ENCODE measurements at places on chromosomes 5 and 9.

- DNase-seq = no peak
Observed at GRCh38 chr9:8030095-8030494, 230.5 kb upstream of the DMAC1 start.

GRCh38 chr5:35143841-35144240 lies 86.4 kb downstream of the PRLR start:
- no peak for DNase-seq

GRCh38 chr5:85049020-85049419 lies 664.3 kb upstream of the EDIL3 start:
- peak; percentile 3 for DNase-seq

- DNase-seq = no peak
Observed at GRCh38 chr9:19286634-19287188, 56.2 kb downstream of the DENND4C start.

- no peak for DNase-seq
Observed at GRCh38 chr5:58985759-58986158, 402.9 kb downstream of the RAB3C start.

GRCh38 chr9:113786071-113786470 lies 90.0 kb upstream of the ZNF618 start:
- DNase-seq = no peak

GRCh38 chr9:36328798-36329411 lies 70.7 kb upstream of the GNE start:
- DNase-seq = peak; percentile 53

GRCh38 chr9:21810881-21811280 lies 8.4 kb downstream of the MTAP start:
- DNase-seq = no peak

GRCh38 chr9:76624391-76625048 lies 139.7 kb upstream of the PCA3 start:
- DNase-seq = no peak

DNA sequence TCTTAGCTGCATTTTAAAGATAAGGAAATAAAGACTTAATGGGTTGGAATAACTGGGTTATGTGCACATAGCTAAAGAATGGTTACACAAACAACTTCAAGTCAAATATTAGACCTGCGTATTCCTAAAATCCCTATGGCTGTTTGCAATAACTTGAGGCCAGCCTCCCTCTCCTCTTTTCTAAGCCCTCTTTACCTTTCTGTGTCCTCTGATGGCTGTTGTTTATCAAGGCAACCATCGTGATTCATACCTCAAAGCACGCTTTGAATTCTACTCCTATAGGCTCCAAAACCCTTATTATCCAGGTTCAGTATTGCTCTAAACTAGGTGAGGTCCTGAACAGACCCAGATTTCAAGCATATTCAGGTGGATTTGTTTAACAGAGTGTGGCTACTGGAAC lies 45.6 kb upstream of the LCP2 start:
- no peak for DNase-seq

GRCh38 chr9:3954331-3955304 lies 345.2 kb downstream of the GLIS3 start:
- no peak for DNase-seq

DNA sequence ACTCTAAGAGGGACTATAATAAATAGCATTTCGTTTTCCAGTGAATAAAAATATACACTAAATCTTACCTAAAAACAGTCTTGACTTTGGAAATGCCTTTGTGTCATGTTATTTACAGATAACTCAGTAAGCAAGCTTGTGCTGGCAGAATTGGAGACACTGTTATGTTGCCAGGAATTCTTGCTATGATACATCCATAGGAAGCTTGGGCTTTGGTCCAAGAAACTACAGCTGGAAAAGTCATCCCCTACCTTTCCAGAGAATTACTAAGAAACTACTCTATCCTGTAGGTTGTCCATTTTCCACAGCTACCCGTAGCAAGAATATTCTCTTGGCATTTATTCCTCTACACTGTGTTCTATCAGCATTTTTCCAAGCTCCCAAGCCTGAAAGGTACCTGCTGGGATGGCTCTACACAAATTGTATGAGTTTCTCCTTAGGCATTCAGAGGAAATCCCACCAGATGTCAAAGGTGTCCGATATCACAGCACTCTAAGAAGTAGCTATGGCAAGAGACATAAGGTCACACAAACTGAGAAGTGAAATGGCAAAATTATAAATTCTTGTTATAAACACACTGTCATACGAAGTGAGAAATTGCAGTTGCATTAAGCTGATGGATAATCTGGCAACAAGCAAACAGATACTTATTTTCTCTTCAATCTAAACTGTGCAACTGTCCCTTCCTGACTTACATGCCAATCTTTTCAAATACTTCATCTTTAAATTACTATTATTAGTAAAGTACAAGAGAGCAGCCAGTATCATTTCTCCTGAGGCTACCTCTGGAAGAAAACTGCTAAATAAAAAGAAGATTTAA lies 68.5 kb downstream of the MCTP1 start:
- no peak for DNase-seq

DNA sequence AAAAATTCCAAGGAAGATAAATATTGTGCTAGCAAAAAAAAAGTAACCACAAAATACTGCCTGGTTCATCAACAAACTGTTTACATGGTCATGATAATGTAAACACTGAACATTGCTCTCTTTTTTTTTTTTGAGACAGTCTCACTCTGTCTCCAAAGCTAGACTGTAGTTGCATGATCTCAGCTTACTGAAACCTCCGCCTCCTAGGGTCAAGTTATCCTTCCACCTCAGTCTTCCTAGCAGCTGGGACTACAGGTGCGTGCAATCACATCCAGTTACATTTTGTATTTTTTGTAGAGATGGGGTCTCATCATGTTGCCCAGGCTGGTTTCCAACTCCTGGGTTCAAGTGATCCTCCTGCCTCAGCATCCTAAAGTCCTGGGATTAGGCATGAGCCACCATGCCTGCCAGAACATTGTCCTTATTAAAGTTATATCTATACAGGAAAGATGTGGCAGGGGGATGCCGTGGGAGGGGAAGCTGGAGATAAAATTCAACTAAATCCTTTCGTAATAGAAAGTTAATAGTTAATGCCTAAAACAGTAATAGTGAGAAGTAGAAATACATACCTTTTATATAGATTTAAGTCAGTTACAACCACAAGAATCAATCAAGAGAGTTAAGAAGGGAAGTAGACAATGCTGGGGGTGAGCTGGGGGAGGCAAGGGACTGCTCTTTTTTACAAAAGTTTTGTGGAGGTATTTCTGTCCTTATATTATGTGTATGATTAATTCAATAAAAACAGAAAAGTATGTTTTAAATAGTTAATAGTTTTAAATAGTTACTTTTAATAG lies 52.3 kb downstream of the RGMB start:
- no peak for DNase-seq

DNA sequence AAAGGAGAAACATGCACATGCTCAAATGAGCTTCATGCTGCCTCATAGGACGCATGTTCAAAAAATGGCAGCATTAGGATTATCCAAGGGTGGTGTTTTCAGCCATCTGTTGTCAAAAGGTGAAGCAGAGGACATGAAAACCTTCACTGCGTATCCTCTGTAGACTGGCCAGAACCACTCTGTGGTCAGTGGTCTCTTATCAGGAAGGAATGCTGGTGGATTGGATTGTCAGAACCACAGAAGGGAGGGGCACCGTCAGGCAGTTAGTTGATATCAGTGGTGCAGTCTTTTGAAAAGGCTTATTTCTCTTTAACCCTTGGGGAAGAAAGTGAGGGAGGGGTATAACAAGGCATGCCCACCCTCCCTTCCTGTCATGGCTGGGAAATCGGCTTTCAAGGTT lies 100.1 kb downstream of the FBXL7 start:
- DNase-seq = no peak

Measured in nephron progenitor cell (in vitro differentiated cells).